ENCODE measurements at places on chromosomes 2 and 18. TPM values are rescaled to one million over a fixed set of nuclear protein-coding genes. Genes with fewer than 3 reads are reported as not detected.

GRCh38 chr2:53442783-53443182 is 324.8 kb upstream of the CHAC2 start:
- no peak for DNase-seq

GRCh38 chr2:64819774-64820688 is 166.3 kb upstream of the SERTAD2 start:
- no peak for DNase-seq

Gene CIAO1
- polyA plus RNA-seq, result 40.0 TPM

DNA sequence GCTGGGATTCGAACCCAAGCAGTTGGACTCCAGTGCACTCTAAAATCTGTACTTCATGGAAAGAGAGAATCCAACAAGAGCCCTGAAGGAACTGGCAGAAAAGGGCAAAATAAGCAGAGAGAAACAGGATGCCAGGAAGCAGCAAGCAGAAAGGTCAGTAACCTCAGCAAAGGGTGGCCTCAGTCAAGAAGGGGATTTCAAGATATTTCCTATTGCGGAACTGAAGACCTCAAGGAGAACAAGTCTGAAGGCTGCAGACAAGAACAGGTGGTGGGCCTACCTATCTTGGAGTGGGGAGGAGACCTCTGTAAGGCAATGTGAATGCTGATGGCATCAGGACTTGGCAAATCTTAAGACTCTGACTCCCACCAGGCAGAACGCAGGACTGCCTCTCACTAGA is 20.1 kb upstream of the MREG start:
- DNase-seq, result no peak

GRCh38 chr2:120539424-120539936 is 193.5 kb downstream of the INHBB start:
- DNase-seq, result no peak

Gene COLEC11
- 9.5 TPM for polyA plus RNA-seq

DNA sequence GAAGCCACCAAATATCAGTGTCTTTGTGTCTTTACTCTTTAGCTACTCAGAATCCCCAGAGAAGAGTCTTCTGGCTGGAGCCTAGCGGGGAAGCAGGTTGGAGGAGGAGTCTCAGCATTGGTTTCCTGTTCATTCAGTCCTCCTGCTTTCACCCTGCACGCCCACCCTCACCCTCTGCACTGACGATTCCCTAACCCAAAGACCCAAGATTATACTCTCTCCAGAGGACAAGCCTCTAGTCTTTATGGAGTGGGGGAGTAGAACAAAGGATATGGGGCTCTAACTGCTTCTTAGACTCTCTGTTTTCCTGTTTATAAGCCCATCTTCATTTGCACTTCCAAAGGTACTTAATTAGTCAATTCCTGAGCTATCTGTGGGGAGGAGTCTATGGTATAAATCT is 338.8 kb downstream of the AGPS start:
- no peak for DNase-seq

- DNase-seq, result no peak
These were observed 4.8 kb downstream of the ITPRIPL1 start for GRCh38 chr2:96329874-96330273.

- no peak for DNase-seq
These were observed 26.8 kb downstream of the FAM178B start for GRCh38 chr2:96959406-96960110.

GRCh38 chr18:48098007-48098406 is 167.5 kb upstream of the SMAD2 start:
- DNase-seq, result no peak

DNA sequence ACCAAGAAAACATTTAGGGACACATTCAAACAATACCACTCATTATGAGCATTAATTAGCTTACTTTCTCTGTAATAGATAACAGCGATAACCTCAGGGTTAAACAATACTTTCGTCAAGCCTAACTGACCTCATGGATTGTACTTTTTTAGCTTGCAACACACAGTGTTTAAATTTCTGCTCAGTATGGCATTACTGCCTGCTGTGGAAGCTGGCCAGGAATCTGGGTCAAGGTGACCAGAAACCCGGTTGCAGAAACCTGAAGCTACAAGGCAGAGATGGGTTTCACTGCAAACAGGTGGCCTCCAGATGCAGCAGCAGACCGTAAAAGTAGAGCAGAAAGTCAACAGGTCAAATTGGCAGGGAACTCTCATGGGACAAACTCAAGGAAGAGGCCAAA is 123.8 kb upstream of the FHL2 start:
- no peak for DNase-seq

Gene LRRTM1
- polyA plus RNA-seq, result 0.63 TPM

GRCh38 chr2:71449343-71449742 is 4.0 kb upstream of the DYSF start:
- DNase-seq, result no peak

Gene KANSL1L
- 9.1 TPM for polyA plus RNA-seq

Gene ALK
- not detected for polyA plus RNA-seq

GRCh38 chr2:167293943-167294775 is 405.9 kb downstream of the XIRP2 start:
- DNase-seq, result no peak

Gene COL6A3
- polyA plus RNA-seq, result 9.0 TPM

DNA sequence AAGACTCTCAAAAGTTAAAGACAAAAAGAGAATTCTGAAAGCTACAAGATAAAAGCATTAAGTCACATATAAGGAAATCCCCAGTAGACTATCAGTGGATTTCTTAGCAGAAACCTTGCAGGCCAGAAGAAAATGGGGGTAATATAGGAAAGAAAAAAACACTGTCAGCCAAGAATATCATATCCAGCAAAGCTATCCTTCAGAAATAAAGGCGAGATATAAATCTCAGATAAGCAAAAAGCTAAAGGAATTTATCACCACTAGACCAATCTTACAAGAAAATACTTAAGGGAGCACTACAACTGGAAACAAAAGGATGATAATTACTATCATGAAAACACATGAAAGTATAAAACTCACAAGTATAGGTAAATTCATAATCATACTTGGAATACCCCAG is 63.1 kb downstream of the USP40 start:
- no peak for DNase-seq

Gene ADAM23
- 0.11 TPM for polyA plus RNA-seq

Gene SOX11
- 0.04 TPM for polyA plus RNA-seq

Gene SLC23A3
- 3.0 TPM for polyA plus RNA-seq

DNA sequence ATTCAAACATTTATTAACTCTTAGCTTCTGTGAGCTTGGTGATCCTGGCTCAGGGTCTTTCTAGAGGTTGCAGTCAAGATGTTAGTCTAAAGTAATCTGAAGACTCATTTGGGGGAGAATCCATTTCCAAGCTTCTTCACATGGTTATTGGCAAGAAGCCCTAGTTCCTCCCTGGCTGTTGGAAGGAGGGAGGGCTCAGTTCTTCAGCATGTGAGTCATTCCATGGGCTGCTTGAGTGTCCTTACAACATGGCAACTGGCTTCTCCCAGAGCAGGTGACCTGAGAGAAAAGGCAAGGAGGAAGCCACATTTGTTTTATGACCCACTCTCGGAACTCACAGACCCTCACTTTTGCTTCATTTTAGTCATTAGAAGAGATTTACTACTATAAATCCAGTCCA is 10.6 kb upstream of the C2orf74 start:
- DNase-seq, result no peak

DNA sequence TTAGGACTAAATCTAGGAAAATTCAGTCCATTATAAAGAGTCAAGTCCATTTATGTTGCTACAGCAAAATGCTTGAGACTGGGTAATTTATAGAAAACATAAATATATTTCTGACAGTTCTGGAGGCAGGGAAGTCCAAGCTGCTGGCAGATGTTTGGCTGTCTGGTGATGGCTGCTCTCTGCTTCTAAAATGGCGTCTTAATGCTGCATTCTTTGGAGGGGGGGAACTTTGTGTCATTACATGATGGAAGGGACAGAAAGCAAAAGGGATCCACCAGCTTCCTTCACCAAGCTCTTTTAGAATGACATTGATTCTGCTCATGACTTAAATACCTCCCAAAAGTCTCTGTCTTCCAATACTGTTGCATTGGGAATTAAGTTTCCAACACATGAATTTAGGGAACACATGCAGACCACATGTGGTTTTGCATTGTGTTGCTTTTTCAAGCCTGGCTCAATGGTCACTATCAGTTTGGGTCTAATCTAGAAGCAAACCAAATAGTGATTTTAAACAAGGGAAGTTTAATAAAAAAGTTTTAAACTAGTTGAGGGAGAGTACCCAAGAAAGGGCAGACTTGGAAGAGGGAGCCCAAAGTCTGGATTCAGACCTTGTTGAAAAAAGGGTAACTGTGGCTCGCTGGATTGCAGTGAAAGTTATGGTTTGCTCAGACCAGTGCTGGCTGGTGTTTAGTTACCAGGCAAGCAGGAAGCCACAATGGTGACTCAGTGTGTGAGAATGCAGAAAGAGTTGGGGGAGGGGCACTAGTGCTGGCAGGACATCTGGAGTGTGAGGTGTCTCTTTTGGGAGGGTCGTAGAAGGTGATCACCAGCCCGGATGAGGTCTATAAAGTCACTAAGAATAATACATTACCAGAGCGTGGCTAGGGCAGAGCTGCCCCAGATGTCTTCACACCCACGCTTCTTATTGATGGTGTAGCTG is 30.8 kb downstream of the C18orf54 start:
- DNase-seq, result peak; percentile 21

GRCh38 chr2:205681401-205682238 is 681 bp upstream of the NRP2 start:
- DNase-seq, result no peak

Gene SPDYA
- 0.11 TPM for polyA plus RNA-seq

GRCh38 chr2:181394741-181395437 is 62.3 kb upstream of the ITGA4 start:
- no peak for DNase-seq

DNA sequence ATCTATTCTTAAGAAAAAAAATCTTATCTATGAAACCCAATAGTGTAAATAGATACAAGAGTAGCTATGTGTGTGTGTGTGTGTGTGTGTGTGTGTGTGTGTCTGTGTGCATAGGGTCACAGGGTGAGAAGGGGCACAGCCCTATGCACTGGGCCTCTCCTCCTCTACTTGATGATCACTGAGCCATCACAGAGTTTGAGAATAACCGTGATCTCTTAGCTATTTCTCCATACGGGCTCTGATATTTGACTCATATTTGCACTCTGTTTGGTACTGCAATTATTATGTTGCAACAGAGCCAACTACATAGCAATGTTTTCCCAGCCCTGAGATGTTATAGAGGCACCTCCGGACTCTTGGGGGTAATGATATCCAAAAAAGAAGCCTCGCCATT is 28.8 kb upstream of the SLC40A1 start:
- DNase-seq, result no peak

DNA sequence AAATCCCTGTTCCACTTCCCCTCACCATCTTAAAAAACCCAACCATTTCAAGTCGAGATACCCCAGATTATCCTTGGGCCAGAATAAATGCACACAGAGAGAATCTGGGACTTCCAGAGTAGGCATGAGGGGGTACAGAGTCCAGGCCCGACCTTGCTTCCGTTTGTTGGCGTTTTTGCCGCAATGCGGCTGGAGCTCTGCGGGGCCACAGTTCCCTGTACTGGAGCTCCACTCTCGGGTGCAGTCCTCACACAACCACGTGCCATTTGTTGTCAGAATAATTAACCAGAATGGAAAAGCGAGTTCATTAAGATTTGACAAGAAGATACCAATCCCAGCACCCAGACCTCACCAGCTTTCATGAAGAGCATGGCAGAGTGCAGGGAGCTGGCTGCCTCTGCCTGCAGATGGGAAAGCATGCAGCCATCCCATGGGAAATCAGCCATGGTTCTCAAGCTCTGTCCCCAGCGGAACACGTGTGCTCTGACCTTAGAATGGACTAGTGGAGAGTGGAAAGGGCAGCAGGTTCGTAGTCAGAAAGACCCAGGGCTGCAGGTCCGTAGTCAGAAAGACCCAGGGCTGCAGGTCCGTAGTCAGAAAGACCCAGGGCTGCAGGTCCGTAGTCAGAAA is 472.8 kb downstream of the EIPR1 start:
- no peak for DNase-seq

DNA sequence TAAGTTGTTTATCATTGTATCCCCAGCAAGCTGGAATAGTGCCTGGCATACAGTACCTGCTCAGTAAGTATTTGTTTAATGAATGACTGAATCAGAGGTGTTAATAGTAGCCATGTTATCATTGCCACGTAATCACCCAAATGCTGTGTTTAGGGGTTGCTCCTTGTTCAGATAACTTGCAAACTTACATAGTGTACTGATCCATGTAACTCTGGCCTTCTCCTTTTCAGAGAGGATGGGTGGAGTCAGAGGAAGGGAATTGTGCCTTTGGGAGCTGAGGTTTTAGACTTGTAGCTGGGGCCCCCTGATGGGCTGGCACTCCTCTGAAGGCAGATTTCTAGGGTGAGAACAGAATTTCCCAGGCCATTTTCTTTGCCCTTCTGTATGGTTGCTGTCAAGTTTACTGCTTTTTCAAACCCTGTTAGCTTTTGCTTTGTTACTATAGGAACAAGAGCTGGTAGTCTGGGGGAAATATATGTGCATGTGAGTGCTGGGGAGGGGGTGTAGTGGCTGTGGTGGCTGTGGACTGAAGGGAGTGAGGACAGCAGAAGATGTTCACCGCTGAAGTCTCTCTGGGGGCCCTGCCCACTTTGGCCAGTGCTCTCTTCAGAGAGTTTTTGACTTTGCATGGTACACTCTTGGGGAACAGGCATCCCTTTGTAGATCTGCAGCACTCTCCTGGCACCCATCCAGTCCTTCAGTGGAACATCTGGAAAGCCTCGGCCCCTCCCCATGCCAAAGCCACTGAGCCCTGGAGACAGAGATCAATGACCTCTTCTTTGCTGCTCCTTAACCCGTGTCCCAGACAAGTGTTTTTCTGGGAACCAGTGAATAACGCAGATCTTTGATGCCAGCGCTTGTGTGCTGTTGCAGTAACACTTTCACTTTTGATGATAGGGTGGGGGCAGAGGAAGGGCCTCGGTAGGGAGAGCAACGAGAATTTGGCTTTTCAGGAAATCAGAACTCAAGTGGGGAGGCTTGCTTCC is 209.0 kb downstream of the PRKCE start:
- DNase-seq, result no peak

DNA sequence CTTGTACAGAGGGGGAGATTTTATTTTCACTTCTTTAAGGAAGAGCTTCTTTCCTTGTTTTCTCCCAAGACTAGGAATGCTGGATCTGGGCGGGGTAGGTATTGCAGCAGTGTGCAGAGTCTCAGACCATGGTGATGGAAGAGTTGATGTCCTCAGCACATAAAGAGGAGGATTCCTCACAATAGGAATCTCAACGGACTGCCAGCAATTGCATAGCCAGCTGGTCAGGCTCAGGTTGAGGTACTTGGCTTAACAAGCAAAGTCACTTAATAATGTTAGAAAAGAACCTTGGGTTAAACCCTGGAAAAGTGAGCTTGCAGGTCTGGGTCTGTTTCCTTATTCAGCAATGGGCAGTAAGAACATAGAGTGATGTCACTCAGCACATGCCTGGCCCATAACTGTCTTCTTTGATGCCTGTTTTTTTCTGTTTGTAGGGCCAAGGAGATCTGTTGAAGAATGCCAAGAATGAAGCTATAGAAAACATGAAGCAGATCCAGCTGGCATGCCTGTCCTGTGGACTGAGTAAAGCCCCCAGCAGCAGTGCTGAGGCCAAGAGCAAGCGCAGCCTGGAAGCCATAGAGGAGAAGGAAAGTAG is 342.1 kb downstream of the PLCL1 start:
- no peak for DNase-seq
